Fibroblast of skin of scalp (primary cell): ENCODE measurements at places on chromosomes 3 and 15.
A peak's percentile ranks its signal among the peaks of the same experiment; 100 is the strongest.

GRCh38 chr15:31461375-31461774 is 134.7 kb downstream of the KLF13 start:
- DNase-seq: no peak

DNA sequence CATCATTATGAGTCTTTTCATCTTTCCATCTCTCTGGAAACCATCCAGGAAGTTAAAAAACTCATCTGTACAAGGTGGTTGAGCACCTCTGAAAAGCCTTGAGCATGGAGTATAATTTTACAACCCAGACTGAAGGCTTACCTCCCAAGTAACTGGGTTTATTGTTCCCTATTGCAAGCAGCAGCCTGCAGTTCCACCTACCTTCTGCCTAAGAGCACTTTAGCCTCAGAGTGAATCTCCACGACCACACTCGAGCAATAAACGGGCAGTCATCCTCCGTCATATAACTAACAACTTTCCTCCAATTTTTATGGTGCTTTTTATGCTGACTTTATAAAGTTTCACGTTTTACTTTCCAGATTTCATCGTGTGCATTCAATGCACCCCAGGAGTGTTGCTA is 32.8 kb downstream of the OSBPL10 start:
- no peak for DNase-seq

DNA sequence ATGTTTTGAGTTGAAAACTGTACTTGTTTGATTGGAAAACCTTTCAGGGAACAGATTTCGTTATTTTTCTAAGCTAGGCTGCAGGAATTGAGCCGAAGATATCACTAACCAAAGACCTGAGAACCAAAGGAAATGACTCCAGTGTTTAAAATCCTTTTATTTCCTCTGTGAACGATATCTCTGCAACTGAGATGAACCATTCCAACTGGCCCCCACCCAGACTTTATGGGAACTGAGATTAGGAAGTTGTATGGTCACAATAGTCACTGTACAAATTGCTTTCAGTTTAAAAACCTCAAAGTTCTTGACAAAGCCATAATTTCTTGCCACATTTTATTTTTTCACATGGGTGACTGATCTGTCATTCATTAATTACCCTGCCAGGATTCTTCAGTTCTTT is 232.4 kb downstream of the RBMS3 start:
- peak; percentile 45 for DNase-seq

- no peak for DNase-seq
Measured at GRCh38 chr3:109642025-109642424, 304.7 kb upstream of the DPPA4 start.

DNA sequence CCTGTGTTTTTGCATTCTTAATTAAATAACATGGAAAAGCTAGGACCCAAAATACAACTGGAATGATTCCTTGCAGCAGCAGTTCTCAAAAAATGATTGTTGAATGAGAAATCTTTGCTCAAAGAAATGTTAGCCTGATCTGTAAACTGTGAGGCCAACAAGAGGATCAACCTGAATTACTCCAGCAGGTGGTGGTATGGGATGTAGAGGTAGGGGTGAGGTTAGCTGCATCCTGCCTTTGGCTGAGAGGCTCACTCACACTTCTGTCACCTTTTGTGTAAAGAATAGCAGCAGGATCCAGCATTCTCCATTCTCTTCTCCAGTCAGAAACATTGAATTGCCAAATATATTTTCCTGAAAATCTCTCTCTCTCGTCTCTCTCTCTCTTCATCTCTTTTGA is 26.5 kb upstream of the FAM98B start:
- DNase-seq: no peak

DNA sequence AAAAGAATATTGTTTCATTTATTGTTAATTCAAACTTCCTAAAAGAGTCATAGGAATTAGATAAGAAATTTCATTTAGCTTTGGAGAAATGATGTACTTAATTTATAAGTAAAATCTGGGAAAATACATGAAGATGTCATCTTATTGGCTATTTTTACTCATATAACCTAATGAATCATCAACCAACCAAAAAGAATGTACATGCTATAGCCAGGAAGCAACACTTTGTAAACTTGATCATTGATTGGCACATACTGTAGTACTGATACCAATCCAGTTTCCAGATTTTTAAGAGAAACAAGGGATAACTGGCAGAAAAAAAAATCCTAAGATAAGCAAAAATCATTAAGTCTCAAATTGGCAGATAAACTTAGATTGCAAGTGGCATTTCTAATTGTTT is 207.9 kb upstream of the CDIN1 start:
- peak; percentile 29 for DNase-seq

GRCh38 chr3:79564192-79564591 is 203.6 kb downstream of the ROBO1 start:
- no peak for DNase-seq

DNA sequence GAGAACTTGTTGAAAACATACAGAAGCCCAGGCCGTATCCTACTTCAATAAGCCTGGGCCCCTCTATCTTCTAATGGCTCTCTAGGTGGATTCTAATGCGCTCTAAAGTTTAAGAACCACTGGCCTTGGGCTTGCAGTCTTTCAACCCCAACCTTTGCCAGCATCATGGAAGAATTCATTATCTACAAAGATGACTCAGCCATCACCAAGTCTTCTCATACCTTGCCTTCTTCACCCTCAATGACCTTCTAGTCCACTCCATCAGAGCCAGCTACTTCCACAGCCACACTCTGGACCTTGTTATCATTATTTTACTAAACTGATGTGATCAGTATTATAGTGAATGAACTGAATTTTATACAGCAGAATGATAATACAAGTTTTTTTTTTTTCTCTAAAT is 16.9 kb upstream of the TIPARP start:
- no peak for DNase-seq

DNA sequence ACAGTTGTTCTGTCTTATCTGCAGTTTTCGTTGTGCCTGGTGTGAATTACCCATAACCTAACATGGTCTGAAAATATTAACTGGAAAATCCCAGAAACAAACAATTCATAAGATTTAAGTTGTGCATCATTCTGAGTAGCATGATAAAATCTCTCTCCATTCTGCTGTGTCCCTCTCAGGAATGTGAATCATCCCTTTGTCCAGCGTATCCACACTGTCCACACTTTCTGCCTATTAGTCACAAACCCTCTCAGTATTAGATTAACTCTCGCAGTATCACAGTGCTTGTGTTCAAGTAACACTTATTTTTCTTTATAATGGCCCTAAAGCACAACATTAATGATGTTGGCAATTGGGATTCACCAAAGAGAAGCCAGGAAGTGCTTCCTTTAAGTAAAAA is 203.2 kb downstream of the CGGBP1 start:
- DNase-seq: peak; percentile 48

- no peak for DNase-seq
Measured at GRCh38 chr15:28262438-28262837, 59.5 kb downstream of the HERC2 start.

- DNase-seq: no peak
Measured at GRCh38 chr3:125309476-125309875, 65.6 kb downstream of the ZNF148 start.

- DNase-seq: no peak
Measured at GRCh38 chr3:60207905-60208304, 1043.3 kb downstream of the FHIT start.

GRCh38 chr15:87477026-87477425 is 779.5 kb downstream of the NTRK3 start:
- DNase-seq: no peak

DNA sequence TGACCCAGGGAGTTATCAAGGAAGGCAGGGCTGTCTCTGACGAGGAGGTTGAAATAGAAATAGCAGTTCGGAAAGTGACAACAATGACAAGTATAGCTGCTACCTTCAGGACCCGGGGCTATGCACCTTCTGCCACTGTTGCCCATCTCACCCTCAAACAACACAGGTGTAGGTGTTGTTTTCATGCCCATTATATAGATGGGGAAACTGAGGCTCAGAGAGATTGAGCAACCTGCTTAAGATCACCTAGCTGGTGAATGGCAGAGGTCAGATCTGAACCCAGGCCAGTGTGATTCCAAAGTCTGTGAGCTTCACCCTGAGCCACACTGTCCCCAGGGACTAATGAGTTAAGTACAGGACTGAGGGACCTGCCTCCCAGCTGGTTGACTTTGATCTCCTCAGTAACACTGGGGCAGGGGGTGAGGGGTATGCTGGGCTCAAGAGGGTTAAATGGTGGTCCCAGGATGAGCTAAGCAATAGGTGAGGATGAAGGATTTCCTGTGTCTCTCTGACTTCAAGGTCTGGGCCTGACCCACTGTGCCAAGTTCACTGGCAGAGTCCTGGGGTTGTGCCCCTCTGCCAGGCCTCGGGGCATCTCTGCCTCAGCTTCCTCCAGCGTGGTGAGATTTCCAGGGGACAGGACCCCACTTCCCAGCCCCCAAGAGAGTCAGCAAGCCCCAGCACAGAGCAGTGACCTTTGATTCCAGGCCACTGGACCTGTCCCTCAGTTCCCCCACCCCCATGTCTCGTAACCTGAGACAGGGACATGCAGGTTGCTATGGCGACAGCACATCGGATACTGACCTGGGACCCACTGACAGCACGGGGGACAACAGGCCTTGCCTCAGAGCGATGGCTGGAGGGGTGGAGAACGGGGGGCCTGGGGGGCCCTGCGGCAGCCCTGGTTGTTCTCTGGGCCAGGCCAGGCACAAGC is 35.0 kb downstream of the ATP2B2 start:
- no peak for DNase-seq

GRCh38 chr15:63022663-63023062 is 19.9 kb upstream of the TPM1 start:
- no peak for DNase-seq

DNA sequence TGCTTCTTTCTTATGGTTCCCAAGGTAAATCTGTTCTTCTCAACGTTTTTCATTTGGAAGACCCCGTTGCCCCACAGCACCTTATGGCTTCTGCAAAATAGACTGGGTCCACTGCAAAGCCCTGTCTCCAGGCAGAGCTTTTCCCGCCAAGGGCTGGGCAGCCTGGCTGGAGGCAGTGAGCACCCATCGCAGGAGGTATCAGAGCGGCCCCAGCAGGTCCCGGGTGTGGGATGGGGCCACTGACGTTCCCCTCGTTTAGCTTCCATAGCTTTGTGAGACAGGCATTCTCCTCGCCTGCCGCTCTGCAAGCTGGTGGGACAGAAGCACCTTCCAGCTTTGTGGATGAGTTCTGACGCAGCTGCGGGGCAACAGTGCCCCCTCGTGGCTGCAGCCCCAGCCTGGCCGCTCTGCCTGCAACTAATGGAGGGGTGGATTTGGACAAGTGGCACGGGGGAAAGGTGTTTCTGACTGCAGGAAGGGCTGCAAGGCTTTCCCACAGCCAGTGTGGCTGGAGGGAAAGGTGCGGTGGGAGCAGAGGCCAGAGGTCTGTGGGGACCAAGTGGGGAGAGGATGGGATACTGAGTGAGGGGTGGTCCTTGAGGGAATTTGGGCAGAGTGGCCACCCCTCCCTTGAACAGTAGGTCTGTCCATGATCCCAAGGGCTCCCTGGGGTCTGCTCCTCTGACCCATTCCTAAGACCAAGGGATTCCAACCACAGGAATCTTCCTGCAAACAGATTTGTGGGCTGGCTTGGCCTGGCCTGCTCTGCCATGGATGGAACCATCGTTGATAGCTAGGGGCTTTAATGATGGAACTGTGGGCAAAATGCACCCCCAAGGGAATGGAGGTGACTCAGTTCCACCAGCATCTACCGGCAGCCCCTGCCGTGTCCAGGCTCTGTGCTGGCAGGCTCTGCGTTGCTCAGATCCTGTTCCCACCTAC is 99.4 kb downstream of the FBLN2 start:
- peak; percentile 83 for DNase-seq

DNA sequence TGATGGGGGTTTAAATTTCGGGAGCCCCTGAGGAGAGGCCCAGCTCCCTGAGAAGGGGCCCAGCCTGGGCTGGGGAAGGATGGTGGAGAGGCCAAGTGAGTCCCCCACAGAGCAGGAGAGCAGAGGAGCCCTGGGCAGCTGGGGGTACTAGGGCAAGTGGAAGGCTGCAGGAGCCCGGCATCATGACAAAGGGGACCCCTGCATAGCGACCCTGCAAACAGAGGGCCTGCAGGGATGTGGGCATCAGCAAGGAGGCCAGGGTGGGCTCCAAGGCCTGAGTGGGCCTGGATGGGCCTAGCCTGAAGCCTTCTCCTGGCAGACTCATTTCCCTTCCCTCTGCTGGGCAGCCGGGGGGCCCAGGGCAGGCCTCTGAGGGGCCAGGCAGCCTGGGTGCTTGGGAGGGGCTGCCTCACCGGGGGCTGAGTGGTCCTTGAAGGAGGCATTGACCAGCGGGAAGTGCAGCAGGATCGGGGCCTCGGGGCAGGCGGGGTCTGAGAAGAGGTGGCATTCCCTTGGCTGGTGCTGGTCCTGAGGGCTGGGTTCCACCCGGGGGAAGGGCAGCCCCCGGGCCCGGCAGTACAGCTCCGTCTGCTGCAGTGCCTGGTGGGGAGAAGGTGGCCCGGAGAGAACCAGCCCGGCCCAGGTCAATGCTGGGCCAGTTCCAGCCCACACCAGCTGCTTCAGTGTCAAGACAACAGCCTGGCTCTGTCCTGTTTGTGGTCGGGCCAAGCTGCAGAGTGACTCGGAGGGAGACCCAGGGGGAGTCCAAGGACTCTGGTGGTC is 24.7 kb downstream of the PLA2G4D start:
- no peak for DNase-seq

DNA sequence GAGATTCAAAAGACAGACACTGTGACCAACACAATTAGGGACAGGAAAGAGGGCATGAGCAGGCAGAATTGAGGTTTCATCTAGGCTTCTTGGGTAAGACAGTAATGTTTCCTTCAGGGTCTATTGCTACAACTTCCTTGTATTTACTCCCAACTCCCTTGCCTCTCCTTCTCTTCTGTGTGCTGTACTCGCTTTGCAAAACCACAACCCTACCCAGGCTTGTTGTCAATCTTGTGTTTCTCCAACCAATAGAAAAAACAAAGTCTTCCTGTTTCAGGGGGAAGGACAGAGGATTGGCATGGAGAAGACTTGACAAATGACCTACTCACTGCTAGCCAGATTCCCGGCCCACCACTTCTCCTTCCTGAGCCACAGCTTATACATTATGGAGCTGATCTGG is 36.3 kb upstream of the MASP1 start:
- DNase-seq: no peak

DNA sequence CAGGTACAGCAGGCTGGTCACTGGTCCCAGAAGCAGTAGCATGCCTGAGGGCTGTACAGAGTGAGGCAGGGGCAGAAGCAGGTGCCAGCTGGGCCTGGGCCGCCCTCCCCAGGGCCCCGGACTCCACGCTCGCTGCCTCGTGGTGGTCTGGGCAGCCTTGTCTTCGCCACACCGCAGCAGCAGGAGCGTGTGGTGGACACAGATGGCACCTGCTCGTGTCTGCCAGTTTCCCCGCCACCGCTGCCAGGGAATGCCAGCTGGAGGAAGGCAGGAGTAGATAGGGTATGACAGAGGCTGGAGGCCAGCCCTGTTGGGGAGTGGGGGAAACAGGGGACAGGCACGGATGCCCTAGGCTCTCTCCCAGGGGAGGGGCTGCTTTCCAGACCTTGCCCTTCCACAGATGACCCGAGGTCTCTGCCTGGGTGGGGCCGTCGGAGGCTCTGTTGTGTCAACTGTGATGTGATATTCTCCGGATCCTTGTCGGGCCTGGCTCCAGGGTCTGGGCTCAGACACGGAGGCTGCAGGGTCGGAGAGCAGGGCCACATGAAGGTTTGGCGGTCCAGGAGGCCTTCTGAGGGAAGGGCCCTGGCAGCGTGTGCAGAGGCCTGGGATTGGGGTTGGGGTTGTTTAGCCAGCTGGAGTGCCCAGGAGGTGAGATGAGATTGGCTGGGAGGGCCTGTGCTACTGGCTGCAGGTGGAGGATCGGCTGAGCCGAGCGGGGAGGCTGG is 33.6 kb downstream of the GOLGA6L10 start:
- no peak for DNase-seq
